ENCODE measurements at places on chromosomes 1 and 21.

DNA sequence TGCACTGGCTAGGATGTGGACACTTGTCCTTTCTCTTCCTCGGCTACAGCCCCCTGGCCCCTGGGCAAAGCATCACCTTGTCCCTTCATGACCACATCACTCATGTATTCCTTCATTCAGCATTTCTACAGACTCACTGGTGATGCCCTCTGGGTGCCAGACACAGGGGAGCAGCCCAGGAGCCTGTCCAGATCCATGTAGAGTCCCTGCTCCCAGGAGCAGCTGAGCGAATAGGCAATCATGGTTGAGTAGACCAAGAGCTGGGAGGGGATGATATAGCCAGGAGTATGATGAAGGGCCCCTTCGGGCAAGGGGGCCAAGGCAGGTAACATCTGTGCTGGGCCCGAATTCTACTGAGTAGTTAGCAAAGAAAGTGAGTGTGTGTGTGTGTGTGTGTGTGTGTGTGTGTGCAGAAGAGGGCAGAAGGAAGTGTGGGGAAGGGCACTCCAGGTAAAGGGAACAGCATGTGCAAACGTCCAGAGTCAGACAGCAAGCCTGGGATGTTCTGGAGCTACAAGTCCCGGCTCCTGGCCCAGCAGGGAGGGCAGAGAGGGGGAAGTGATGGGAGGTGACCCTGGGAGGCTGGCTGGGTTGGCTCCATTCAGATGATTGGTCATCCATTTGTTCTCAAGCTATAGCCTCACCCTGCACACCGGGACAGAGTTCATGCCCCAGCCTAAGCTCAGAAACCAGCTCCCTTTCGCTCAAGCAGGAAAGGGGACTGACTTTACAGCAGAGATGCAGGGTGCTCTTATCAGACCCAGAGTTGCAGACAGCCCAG, 21.0 kb upstream of the PIK3CD start:
- DNase-seq = no peak

GRCh38 chr21:38965241-38965640, 159.5 kb downstream of the ETS2 start:
- no peak for DNase-seq

- no peak for DNase-seq
Measured at GRCh38 chr1:245301921-245302320, 147.1 kb downstream of the KIF26B start.

DNA sequence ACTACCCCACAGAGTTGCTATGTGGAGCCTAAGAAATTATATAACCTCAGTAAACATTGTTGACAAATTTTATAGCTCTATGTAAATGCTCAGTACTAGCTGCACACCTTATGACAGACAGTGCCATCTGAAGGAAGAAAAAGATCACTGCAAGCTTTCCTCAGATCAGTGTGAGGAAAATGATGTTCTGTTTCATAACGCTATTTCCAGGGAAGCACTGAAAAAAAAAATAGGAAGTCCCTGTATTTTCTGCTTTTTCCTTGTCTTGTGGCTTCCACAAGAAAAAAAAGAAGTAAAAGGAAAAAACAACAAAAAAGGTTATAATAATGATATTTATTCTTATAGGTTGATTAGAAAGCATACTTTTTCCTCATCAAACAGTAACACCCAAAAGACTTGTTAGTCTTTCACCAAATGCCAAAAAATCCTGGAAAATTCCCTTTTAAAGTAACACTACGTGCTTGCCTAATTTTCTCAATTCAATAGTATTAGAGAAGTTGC, 23.2 kb downstream of the LYST start:
- no peak for DNase-seq

DNA sequence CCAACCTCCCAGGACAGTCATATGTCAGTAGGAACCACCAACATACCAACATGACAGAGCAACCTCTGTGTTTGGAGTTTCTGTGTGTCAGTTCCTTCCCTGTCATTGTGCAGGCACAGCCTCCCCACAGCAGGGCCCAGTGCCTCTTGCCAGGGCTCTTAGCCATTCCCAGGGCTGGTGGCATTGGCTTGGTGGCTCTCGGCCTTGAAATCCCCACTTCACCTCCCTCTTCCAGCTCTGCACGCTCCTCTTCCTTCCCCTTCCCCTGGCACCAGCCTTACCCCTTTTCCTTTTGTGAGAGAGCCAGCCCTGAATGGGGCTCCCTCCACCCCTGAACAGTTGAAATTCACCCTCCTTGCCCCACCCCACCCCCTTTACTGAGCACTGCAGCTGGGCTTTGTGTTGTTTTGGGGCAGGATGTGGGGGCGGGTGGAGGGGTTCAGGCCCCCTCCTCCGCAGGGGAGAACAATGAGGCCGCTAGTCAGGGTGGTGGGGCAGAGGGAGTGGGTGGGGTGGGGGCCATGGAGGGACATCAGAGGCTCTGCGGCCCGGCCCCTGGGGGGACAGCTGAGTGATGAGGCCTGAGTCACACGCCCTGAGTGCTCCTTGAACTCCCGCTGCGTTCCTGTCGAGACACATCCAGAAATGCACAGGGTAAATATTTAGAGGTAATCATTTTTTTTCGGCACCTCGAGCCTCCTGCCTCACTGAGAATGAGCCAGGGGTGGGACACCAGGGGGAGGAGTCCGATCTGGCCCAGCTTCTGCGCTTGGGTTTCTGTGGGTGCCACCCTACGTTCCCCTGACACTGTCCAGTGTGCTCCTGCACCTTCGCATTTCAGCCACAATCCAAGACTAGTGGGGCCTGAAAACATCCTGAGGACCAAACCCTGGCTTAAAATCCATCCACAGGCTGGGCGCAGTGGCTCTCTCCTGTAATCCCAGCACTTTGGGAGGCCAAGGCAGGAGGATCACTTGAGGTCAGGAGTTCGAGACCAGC, 28.6 kb downstream of the LGR6 start:
- DNase-seq = no peak

DNA sequence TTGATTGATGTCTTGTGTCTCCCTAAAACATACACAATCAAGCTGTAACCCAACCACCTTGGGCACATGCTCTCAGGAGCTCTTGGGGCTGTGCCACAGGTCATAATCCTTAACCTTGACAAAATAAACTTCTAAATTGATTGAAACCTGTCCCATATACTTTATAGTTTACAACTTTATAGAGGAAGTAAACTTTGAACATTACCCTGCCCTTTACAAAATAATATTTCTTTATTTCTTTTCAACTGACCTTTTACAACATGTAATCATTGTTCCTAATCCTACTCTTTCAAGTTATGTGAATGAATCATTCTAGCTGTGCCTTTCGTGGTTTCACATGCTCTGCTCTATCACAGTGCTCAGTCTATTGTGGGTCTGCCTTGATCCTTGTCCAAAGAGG, 118.3 kb upstream of the ATP1A1 start:
- DNase-seq = no peak

DNA sequence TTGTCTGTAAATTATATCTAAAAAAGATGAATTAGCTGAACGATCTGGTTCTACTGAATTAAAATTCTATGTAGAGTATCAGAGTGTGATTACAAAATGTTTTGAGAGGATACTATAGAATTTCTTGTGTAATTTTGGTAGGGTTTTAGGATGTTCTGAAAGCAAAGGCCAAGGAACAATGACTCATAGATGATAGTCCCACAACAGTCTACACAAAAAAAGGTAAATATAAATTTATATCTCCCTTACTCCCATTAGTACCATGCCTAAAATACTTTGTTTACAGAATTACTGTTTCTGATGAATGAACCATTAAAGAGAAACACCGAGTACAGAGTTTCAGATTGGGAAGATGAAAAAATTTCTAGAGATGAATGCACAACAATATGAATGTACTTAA, 9.5 kb downstream of the EDEM3 start:
- DNase-seq = no peak

GRCh38 chr1:158506369-158506987, 34.5 kb downstream of the OR10R2 start:
- DNase-seq = no peak

DNA sequence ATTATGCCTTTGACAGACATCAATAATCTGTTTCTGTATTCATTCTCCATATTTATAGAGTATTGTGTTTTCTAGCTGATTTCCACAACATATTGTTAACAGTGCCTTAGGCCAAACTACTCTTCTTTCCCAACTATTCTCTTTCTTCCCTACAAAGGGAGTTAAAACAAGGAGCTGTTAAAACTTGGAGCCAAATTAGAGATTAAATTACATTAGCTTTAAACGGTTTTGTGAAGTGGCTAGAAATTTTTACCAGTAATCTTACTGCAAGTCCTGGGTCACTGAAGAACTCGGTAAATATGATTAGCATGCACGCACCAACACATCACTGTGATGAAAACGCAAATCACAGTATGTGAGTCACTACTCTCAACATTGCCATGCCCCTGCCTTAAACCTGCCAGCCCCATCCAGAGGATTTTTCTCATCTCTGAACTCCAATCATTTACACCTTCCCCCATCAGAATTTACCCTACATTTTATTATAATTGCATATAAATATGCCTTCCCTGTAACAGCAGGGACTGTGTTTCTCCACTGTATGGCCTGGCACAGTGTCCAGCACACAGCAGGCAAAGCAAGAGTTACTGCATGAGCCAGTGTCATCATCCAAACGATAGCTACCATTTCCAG, 1.5 kb upstream of the PRDX6 start:
- DNase-seq = no peak

- no peak for DNase-seq
Measured at GRCh38 chr1:15057834-15058233, 95.7 kb upstream of the TMEM51 start.

- DNase-seq = no peak
Measured at GRCh38 chr1:9882945-9883303, 27.1 kb downstream of the CTNNBIP1 start.

DNA sequence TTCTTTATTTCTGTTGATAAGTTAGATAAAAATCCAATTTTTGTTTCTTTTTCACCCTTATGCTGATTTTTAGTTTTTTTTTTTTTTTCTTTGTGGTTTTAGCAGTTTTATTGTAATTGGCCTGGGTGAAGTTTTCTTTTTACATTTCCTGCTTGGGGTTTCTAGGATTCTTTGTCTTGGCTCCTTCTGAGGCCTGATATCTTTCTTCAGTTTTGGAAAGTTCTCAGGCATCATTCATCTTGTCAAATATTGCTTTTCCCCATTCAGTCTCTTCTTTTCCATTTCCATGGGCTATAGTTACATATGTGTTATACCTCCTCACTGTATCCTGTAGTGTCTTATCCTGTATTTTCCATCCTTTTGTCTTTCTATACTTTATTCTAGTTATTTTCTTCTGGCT, 28.5 kb downstream of the ST6GALNAC3 start:
- DNase-seq = no peak

- DNase-seq = no peak
Measured at GRCh38 chr1:76680651-76681050, 186.6 kb upstream of the ST6GALNAC5 start.

GRCh38 chr1:86409416-86410021, 13.4 kb upstream of the ODF2L start:
- DNase-seq = no peak

DNA sequence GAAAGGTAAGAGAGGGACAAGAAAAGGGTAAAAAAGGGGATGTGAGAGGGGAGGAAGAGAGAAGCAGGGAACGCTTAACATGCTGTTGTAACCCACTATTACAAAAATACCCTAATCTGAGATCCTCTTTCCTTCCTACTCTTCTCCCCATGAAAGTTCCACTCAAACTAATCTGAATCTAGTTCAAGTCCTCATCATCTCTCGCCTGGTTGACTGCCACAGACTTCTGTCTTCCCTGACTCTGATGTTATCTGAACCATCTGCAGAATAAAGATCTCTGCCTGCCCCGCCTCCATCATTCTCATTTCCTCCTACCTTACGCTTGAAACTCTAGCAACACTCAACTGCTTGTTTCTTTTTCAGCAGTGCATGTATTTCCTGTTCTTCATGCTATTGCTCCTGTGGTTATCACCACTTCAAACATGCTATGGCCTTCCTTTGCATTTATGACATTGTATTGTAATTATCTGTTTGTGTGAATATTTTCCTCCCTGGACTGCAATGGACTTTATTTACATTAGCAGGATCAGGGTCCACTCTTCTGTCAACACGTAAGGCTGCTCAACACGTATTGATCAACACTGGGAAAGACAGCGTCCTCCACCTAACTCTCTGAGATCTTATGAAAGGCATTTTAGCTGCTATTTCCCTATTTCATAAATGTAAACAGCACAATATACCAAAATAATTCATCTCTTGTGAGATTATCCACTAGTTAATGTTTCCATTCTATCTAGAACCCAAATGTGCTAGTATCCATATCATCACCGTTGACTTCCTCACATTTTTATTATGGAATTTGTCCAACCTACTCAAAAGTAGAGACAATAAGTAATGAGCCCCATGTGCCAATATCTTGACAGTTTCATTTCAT, 215.5 kb upstream of the USP25 start:
- no peak for DNase-seq

DNA sequence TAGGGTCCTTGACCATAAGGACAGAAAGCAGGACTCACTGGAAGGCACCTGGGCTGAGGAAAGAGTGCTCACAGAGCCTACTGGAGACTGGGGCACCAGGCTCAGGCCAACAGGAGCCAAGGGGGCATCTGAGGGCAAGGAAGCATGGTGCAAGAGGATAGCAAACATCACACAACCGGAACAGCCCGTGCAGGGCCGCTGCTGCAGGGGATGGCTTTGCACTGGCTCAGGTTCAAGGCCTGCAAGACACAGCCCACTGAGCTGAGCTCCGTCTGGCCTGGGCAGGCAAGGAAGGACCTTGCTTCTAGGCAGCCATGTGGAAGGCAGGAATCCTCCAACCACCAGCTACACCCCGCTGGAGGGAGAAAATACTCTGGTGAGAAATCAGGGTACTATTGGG, 59.8 kb upstream of the KIF26B start:
- DNase-seq = no peak

- DNase-seq = no peak
Measured at GRCh38 chr21:16075649-16076282, 346.0 kb downstream of the USP25 start.

DNA sequence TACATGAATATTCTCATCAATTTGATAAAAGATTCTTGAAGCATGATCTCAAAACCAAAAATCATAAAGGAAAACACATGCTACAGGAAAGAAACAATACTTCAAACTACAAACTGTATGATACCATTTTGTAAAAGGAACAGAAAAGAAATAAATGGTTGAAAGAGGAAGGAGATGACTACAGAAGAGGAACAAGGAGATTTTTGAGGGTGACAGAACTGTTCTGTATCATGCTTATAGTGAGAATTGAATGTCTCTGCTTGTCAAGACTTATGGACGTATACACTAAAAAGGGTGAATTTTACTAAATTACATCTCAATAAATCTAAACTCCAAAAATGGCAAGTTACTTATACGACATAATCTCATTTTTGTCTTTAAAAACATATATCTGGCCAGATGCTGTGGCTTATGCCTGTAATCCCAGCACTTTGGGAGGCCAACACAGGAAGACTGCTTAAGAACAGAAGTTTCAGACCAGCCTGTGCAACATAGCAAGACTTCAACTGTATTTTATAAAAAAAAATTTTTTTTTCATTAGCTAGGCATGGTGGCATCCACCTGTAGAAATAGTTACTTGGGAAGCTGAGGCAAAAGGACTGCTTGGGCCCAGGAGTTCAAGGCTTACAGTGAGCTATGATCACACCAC, 125.4 kb downstream of the EIF4G3 start:
- DNase-seq = no peak

GRCh38 chr1:91791691-91792488, 94.1 kb downstream of the TGFBR3 start:
- no peak for DNase-seq

GRCh38 chr21:38885909-38886308, 80.2 kb downstream of the ETS2 start:
- DNase-seq = no peak

- no peak for DNase-seq
Measured at GRCh38 chr1:8598060-8598724, 219.2 kb downstream of the RERE start.

- DNase-seq = no peak
Measured at GRCh38 chr1:2352897-2353550, 38.3 kb downstream of the MORN1 start.
